ENCODE measurements at places on chromosomes 4 and X.

DNA sequence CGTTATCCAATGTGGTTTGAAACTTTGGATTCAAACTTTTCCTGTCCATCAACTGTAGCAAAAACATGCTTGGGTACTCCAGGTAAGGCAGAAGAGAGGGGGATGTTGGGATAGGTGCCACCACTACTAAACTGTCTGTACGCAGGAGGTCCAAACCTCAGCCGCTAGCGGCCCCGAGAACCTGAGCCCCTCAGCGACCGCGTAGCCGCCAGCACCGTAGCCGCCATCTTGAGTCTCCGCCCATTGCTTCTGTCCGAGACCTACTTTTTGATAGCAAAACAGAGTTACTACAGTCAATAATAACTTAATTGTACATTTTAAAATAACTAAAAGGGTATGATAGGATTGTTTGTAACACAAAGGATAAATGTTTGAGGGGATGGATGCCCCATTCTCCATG is 119.9 kb upstream of the GRID2 start:
- no peak for DNase-seq

GRCh38 chr4:3675251-3676115 is 90.7 kb upstream of the ADRA2C start:
- no peak for DNase-seq

- peak; percentile 27 for DNase-seq
Measured at GRCh38 chrX:16196829-16197228, 29.5 kb downstream of the MAGEB17 start.

- DNase-seq: peak; percentile 55
Measured at GRCh38 chr4:180164799-180165198, 2078.4 kb upstream of the TENM3 start.

DNA sequence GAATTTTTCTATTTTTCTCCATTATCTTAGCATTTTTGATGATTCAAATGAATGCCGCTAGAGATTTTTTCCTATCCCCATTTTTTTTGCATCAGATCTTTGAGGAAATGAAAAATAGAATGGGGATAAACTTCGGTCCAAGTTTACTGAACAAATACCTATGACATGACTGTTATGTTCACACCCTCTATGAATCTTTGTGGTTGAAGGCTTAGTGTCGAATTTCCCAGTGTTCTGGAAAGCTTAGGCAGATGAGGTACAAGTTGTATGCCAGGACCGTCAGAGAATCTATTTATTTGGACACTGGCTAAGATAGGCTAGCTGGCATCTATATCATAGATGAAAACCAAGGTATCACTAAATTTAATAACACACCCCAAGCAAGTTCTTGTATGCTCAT is 123.4 kb downstream of the SPCS3 start:
- DNase-seq: peak; percentile 97

DNA sequence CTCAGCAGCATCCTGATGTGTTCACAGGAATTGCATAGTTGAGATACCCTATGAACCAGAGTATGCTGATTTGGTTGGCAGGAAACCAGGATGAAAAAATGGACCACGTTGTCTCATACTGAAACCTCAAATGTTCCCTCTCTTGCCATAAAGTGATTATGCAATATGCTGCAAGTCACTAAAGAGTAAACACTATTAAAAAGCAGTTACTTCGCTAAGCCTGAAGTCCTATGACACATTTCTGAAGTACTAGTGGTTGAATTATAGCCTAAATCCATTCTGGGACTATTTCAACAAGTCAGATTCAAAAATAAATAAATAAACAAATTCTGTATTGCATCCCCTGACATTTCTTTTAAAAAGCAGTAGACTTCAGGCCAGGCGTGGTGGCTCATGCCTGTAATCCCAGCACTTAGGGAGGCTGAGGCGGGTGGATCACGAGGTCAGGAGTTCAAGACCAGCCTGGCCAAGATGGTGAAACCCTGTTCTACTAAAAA is 106.0 kb upstream of the NAP1L5 start:
- DNase-seq: peak; percentile 84

DNA sequence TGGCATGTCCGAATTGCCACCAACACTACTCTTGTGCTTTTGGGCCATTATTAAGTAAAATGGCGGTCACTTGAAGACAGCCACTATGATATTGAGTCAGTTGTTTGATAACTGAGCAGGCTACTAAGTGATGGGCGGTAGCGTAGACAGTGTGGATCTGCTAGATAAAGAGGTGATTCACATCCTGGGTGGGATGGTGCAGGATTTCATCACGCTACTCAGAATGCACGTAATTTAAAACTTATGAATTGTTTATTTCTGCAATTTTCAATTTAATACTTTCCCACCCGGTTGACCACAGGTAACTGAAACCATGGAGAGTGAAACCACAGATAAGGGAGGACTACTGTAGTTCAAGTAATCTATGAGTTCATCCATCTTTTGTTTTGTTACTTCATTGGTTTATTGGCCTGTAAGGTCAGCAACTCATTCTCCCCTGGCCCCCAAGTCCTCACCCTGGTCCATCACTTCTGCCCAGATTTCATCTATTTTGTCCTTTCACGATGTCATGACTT is 2.9 kb downstream of the ARAF start:
- no peak for DNase-seq

- no peak for DNase-seq
Measured at GRCh38 chr4:2261853-2262144, at the start of gene MXD4. Gene MXD4 (minus strand): TSS chr4:2262109. CDS start chr4:2261980, 129 bp downstream.

DNA sequence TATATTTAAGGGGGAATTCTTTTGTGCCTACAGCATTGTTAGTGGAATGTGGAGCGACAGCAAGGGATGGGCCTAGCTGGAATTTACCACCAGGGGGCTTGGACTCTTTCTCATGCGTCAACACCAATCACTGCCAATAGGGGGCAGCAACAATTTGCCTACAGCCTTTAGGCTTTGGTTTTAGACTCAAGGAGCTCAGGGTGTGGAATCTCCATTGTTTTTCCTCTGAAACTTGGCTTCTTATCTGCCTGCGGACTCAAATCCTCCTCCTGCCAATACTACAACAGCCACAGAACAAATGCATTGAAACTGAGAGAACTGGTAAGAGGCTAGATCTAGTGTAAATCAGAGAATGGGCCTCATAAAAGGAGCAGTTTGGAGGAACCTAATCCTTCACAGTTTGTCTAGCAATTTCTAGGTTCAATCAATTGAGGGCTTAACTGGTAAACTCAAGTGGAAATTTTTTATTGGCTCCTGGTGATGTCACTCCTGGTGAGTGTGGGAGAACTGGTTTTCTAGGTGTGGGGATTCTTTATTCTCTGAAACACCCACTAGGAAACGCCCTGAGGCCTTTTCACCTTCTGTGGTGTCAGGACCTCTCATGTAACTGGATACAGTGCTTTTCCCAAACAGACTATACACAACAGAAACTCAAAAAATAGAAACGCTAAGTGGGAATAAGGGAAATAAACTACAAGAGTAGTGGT is 27.9 kb upstream of the TMSB4X start:
- peak; percentile 86 for DNase-seq

DNA sequence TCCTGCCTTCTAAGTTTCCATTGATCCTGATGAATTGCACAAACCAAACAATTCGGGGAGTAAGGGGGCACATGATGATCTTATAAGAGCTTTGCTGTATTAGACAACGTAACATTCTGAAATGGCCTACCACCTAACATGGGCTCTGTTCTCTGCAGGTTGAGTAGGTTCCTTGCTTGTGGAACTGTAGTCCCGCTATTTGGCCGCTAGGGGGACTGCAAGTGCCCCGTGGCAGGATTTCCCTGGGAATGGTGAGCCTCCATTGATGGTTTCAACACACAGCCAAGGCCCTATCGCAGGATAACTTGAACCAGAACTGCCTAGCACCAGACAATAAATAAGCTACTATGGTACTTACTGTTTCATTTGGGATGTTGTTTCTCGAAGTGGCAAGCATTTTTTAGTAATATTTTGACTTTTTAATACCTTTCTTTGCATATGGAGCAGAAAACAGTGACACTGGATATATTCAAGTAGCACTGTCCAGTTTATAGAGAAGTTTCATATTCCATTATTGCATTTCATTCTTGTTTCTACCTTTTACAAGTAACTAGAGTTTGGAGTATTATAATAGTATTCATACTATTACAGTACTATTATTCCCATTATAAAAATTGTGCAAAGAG is 11.9 kb downstream of the AR start:
- DNase-seq: peak; percentile 40

DNA sequence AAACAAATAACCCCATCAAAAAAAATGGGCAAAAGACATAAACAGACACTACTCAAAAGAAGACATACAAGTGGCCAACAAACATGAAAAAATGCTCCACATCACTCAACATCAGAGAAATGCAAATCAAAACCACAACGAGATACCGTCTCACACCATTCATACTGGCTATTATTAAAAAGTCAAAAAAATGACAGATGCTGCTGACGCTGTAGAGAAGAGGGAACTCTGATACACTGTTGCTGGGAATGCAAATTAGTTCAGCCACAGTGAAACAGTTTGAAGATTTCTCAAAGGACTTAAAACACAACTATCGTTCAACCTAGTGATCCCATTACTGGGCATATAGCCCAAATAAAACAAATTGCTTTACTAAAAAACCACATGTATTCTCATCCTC is 671.2 kb upstream of the FTHL17 start:
- no peak for DNase-seq

- DNase-seq: no peak
Measured at GRCh38 chrX:74195605-74196004, 108.4 kb upstream of the ZCCHC13 start.

- no peak for DNase-seq
Measured at GRCh38 chr4:14008494-14008893, 381.0 kb upstream of the BOD1L1 start.

GRCh38 chr4:126827669-126828068 is 805.1 kb upstream of the INTU start:
- DNase-seq: no peak

GRCh38 chr4:96841801-96842200 is 1001.9 kb downstream of the PDHA2 start:
- no peak for DNase-seq

DNA sequence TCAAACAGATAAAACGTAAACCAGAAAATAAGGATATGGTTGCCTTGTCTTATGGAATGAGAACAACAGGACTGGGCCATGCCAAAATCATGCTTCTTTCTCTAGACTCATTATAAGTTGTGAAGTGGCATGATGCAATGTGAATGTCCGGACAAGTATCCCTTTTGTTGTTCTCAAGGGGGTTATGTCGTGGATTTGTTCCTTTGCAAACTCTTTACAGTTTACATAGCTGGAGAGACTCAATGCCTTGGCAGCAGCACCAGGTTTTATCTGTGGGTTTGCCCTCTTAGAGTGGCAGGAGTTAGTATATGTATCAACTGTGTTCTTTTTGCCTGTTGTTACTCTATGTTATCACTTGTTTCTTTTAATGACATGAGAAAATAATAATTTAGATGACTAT is 41.4 kb downstream of the SPRY1 start:
- no peak for DNase-seq

DNA sequence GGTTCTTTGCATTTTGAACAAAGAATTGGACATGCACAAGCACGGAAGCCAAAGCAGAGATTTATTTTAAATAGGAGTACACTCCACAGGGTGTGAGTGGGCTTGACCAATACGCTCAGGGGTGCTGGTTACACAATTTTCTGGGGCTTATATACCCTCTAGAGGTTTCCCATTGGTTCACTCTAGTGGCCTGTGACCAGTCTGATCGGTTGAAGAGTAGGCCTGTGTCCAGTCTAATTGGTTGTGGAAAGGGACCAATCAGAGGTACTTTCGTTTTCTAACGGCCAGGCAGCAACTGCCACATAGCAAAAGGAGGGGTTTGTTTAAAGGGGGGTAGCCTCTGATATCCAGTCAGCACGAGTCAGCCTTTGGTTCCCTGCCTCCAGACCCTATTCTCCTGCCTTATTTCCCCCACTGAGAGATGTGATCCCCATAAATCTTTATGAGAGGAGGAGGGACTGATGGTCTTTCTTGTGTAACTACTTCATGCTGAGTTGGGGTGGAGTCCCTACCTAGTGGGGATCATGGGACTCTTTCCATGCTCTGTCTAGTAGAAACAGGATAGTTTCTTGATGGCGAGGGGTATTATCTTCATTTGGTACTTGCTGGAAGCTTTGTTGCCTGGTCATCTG is 11.3 kb upstream of the AREG start:
- no peak for DNase-seq

Measured in fibroblast of skin of back (primary cell).